B cell (primary cell): ENCODE measurements at places on chromosomes 7 and 10. TPM values are rescaled to one million over a fixed set of nuclear protein-coding genes. Genes with fewer than 3 reads are reported as not detected.

The DHX32 gene
- total RNA-seq = 10.9 and 12.4 TPM in 2 replicates

The TMEM225B gene
- 0.86 and 1.6 TPM in 2 replicates for total RNA-seq

The NPFFR1 gene
- not detected in 2 replicates for total RNA-seq

DNA sequence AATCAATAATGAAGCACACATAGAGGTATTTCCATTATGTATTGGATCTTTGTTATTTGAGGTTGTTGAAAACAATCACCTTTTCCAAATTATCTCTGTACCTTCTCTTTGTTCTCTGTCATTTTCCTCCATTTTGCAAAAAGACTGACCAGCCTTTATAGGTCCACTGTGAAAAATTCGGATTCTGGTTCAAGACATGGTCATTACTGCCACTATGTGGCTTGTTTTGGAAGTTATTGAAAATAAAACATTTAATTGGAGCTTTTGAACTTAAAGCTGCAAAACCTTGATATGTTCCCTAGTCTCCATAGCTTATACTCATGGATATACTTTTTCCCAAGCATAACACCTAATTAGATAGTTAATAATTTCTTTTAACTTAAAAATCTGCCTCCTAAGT lies 1094.4 kb downstream of the NRG3 start:
- no peak for DNase-seq

DNA sequence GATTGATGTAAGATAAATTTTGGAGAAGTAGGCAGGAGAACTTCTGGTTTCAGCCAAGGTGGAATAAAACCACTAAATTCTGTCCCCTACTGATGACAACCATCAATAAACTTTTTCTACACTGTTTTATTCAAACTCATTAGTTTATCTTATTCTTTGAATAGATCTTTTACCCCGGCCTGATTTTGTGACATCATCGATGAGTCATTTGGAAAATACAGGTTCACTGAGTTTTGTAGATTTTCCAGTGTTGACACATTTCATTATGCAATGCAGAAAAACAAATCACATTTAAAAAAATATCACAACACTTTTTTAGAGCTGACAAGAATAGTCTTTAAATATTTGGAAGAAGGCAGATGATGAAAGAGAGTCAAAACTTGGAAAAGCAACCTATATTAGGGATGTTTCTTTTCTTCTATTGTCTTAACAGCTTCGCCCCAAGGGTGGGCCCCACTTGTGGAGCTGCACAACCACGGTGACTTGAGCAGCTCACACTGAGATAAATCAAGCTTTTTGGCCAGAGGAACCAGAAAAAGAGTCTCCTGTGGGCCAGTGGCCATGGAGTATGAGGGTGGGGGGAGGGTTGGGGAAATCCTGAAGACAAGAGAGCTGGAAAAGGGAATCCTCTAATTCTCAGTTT lies 112.8 kb downstream of the PTEN start:
- no peak for DNase-seq

DNA sequence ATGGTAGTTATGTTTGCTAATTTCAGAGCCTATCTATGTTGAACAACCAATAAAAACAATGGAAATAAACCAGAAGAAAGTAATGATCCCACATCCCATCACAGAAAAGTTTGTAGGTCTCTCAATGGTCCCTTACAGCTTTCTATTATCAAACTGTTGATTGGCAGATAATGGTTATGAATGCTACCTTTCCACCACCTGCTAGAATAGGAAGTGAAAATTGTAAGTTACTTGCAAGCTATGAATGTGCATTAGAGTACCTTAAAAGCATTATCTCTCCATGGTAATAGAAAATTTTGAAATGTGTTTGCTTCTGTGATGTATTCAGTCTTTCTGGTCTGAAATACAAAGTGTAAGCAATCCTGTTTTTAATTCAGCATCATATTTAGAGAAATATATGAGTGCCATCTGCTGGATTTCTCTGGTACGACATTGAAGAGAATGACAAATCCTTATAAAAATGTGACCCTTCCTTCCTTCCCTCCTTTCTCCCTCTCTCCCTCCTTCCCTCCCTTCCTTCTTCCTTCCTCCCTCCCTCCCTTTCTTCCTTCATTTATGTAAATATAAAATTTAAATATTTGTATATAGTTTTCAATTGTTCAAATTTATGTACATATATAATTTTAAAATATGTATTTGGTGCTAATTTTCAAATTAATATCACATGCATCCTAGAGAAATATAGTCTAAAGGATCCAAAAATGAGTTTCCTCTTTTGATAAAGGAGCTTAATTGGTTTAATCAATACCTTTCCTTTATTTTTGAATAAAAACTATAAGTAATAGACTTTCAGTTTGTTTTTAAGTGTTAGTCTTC lies 41.4 kb upstream of the PNLIPRP3 start:
- peak; percentile 4 for DNase-seq

GRCh38 chr7:111588065-111588433 lies 25.8 kb upstream of the IMMP2L start:
- DNase-seq = no peak

DNA sequence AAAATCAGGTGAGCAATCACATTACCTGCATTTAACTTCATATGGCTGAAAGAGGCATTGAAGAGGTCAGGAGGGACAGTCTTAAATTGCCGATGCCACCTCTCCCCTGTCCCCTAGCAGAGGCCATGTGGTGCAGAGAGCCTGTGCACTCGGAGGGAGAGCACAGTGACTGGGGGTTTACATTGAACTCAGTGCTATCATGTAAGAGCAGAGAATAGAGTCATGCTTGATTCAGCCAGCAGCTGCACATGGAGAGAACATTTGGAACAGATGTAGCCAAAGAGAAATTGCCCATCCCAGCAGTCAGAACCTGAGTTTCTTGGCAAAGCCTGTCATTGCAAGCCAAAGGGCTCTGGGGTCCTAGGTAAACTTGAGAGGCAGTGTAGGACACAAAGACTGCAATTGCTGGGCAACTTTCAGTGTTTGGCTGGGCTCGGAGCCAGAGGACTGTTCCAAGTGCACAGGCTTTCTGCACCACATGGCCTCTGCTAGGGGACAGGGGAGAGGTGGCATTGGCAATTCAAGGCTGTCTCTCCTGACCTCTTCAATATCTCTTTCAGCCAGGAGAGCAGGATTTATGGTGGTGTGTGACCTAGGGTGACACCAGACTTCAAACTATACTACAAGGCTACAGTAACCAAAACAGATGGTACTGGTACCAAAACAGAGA lies 267.1 kb downstream of the REEP3 start:
- no peak for DNase-seq

DNA sequence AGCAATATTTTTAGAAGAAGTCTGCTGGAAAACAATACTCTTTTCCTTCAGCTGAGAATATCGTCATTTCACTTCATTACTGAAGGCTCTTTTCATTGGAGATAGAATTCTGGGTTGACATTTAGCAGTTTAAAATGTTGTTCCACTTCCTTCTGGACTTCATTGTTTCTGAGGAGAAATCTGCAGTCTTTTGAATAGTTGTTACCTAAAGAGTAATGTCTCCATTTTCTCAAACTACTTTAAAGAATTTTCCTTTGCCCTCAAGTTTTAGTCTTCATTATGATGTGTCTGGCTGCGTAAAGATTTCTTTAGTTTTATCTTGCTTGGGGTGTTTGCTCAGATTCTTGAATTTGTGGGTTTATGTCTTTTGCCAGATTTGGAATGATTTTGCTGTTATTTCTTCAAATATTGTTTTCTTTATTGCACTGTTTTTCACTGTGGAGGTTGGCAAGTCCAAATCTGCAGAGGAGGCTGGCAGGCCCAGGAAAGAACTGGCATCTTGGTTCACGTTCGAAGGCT lies 136.3 kb downstream of the DNAJB6 start:
- no peak for DNase-seq

DNA sequence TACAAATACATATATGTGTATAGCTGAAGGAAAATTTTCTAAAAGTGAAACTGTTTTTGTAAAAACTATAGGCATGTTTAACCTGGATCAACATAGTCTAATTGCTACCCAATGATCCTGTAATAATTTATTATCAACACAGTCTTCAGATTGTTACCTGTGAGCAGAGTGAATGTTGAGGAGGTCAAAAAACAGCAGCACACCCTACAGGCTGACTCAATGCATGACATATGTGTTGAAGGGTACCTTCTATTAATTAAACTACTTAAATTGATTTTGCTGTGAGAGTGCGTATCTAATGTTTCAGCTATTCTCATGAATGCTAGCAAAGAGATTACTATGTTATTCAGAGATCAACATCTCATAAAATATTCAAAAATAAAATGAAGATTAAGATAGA lies 411.4 kb downstream of the TNS3 start:
- no peak for DNase-seq

DNA sequence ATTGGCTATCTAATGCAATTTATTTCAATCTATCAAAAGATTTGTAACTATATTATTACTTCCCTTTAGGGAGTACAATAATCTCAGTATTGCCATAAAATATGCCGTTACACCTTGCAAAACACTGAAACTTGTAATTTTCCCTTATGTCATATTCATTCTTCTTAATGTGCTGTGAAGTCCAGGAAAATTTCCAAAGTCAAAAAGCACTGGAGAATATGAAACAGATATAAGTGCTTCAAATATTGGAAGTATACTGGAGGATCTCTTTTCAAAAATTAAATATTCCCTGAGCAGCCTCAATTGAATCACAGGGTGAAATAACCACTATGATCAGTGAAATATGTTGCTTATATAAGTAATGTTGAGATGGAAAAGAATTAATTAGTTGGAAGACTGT lies 356.0 kb downstream of the PPP1R3A start:
- DNase-seq = no peak

GRCh38 chr7:151058781-151059366 lies 515 bp upstream of the SLC4A2 start:
- no peak for DNase-seq

- peak; percentile 90 for DNase-seq
Measured at GRCh38 chr7:48089046-48090003, at the start of gene UPP1. Gene UPP1, plus strand, starts transcription at chr7:48089265. Its CDS starts 5,519 bp downstream, at chr7:48094784.

- peak; percentile 28 for DNase-seq
Measured at GRCh38 chr7:111103678-111104274, 12.8 kb downstream of the LRRN3 start.
